Kidney glomerular epithelial cell (primary cell): ENCODE measurements at places on chromosomes 13 and 19.

- no peak for DNase-seq
Observed at GRCh38 chr19:4582980-4583842, 23.7 kb upstream of the SEMA6B start.

DNA sequence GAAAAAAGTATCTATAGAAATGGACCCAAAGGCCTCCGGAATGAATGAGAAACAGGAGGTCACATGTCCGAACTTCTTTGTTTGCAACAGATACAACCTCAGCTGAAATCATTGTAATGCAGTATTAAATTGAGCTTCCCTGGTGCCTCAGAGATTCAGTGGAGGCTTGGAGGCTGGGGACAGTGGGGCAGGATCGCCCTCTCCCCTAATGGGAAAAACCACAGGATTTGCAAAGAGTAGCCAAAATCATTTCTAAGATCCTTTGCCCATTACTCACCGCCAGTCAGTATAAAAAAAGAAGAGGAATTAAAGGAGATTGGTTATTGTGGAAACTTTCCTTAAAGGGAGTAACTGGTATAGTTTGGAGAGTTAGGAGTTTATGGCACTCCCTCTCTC lies 30.4 kb upstream of the IRS2 start:
- peak; percentile 16 for DNase-seq

GRCh38 chr19:44260695-44261446 lies 1.2 kb downstream of the ZNF233 start:
- no peak for DNase-seq

DNA sequence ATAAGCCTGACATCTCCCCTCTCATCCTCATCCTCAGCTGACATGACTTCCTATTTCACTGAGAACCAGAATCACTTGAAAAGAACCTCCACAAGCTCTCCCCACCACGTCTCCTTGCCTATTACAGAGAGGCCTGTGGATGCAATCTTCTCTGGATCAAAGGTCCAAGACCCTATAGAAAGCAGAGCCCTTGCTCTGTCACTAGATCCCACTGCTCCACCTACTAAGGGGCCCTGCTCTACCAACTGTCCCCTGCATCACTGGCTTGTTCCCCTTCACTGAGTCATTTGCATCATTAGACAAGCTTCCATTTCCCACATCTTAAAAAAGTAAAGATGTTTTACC lies 40.8 kb downstream of the RCBTB2 start:
- DNase-seq = no peak

GRCh38 chr19:55223291-55224037 lies 5.1 kb downstream of the TMEM86B start:
- DNase-seq = no peak
